ENCODE measurements at places on chromosomes 4 and X.

GRCh38 chr4:46648088-46648744, 258.3 kb upstream of the GABRA2 start:
- DNase-seq: no peak

DNA sequence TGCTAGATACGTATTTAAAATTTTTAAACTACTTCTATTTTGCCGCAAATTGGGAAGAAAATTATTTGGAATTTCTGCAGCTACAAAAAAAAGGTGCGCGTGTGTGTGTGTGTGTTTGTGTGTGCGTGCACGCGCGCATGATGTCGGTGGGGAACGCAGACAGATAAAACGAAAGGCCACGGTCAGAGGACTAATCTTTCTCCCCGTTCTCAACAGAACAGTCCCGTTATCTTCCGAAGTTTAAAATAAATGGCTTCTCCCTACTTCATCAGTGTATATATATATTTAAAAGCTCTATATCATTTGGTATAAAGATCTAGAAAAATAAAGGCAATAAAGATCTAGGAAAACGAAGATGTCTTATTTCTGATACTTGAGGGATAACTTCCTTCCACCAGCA, 1.5 kb downstream of the MGARP start:
- DNase-seq: no peak

DNA sequence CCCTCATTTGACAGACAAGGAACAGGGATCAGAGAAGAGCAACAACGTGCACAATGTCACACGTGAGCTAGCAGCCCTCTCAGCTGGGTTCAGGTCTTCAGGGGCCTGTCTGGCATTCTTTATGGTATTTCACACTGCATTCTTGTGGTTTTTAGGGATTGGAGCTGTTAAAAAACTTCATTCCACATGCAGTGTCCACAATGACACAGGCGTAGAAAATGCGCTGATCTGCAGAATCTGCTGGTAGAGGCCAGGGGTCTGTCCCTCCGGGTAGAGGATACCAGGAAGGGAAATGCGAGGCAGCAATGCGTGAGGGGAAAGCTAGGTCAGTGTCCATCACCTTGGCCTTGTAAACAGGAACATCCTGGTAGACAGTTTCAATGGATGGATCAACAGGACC, 36.6 kb downstream of the MAP7D3 start:
- DNase-seq: no peak

GRCh38 chr4:1418494-1419285, 12.4 kb upstream of the NKX1-1 start:
- no peak for DNase-seq
